ENCODE measurements at places on chromosomes 13 and 19. TPM values are rescaled to one million over a fixed set of nuclear protein-coding genes. Genes with fewer than 3 reads are reported as not detected.

The C19orf67 gene
- not detected for total RNA-seq

The LYL1 gene
- total RNA-seq = 0.72 TPM

The PSG1 gene
- total RNA-seq = 0.39 TPM

The MICU2 gene
- 18.1 TPM for total RNA-seq

The ZNF66 gene
- not detected for total RNA-seq

The KIR3DL1 gene
- total RNA-seq = not detected

The TYK2 gene
- 46.4 TPM for total RNA-seq

The MRPL4 gene
- total RNA-seq = 74.8 TPM

The IL11 gene
- 115 TPM for total RNA-seq

The CABP5 gene
- not detected for total RNA-seq

The ZNF667 gene
- total RNA-seq = not detected

The C1QTNF9 gene
- not detected for total RNA-seq

The FFAR1 gene
- not detected for total RNA-seq

The STOML3 gene
- total RNA-seq = not detected

The SLC10A2 gene
- not detected for total RNA-seq

The CYP2A7 gene
- total RNA-seq = not detected

The KLK4 gene
- total RNA-seq = not detected

The COPE gene
- total RNA-seq = 161 TPM

The KLK2 gene
- total RNA-seq = not detected

The TRPC4 gene
- 0.18 TPM for total RNA-seq

The ZNF320 gene
- total RNA-seq = not detected

The ZNF229 gene
- 2.5 TPM for total RNA-seq

The KRTDAP gene
- total RNA-seq = not detected

The ACP5 gene
- 0.29 TPM for total RNA-seq

The NXNL1 gene
- total RNA-seq = not detected

The ZNF730 gene
- total RNA-seq = not detected

The MRPL34 gene
- total RNA-seq = 104 TPM

The BICRA gene
- 12.0 TPM for total RNA-seq

The C19orf85 gene
- total RNA-seq = not detected

The KIR3DL2 gene
- not detected for total RNA-seq

The SYT5 gene
- total RNA-seq = 4.1 TPM

Data from A549 treated with CpdA at 1 μM for 4 hours (cell line).